Gastrocnemius medialis (tissue), 4 donors: ENCODE measurements at places on chromosomes 2 and 18. TPM values are rescaled to one million over a fixed set of nuclear protein-coding genes. Genes with fewer than 3 reads are reported as not detected.

REG3A gene
- not detected for total RNA-seq

- no peak overlapping the region for H3K4me3 ChIP-seq
- no peaks in the 10 kb centered on the region for H3K36me3 ChIP-seq
- H3K4me1 ChIP-seq, result peaks cover 30% of the 10 kb centered on the region
- no peaks in the 10 kb centered on the region for H3K27me3 ChIP-seq
- DNase-seq, result peak; percentile 74
These were observed 96.5 kb downstream of the ZNF532 start for GRCh38 chr18:58960946-58961722.

- H3K4me1 ChIP-seq, result peaks cover 66% of the 10 kb centered on the region
- no peaks in the 10 kb centered on the region for H3K27me3 ChIP-seq
- H3K4me3 ChIP-seq, result peak overlapping the region; percentile 94
- H3K36me3 ChIP-seq, result no peaks in the 10 kb centered on the region
- peak overlapping the region; percentile 98 for H3K27ac ChIP-seq
These were observed 1.1 kb downstream of the MAP4K3 start for GRCh38 chr2:39435741-39436591.

TEX44 gene
- not detected for total RNA-seq

DNA sequence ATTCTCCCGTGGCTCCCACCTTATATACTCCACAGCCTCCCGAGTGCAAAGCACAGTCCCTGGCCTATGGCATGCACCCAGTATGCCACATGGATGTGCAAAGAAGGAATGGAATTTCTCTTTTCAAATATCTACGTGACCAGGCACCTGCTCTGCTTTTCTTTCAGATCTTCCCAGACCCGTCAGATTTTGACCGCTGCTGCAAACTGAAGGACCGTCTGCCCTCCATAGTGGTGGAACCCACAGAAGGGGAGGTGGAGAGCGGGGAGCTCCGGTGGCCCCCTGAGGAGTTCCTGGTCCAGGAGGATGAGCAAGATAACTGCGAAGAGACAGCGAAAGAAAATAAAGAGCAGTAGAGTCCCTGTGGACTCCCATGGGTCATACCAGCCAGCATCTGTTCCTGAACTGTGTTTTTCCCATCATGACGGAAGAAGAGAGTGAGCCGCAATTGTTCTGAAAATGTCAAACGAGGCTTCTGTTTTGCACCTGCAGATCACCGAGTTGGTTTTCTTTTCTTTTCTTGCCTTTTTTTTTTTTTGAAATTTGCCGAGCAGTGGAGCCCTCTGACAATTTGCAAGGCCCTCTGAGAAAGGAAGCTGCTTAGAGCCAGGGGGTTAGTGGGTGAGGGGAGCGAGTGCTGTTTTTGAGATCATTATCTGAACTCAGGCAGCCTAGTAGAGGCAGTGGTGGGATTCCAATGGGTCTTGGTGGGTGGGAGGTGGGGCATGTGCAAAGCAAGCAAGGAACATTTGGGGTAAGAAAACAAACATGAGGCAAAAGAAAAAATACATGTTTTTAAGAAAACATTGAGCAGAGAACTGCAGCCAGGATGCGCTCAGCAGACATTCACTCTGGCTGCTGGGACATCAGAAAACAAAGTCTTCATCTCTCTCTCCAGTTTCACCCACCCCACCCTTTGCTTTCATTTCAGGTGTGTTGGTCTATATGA, 26.2 kb downstream of the LBH start:
- DNase-seq, result no peak
- no peak overlapping the region for H3K27ac ChIP-seq
- H3K4me1 ChIP-seq, result peaks cover 10% of the 10 kb centered on the region
- no peaks in the 10 kb centered on the region for H3K36me3 ChIP-seq

DNA sequence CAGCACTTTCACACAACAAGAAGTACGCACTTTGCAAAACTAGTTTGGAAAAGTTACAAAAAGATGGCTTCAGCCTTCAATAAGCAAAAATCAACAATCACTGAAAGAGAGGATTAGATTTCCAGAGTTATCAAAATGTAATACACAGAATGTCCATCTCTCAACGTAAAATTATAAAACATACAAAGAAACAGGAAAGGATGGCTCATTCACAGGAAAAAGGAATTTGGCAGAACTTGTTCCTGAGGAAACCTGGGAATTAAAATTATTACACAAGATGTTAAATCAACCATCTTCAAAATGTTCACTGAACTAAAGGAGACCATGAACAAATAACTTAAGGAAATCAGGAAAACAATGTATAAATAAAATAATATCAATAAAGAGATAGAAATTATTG, 8.0 kb downstream of the C2orf92 start:
- H3K36me3 ChIP-seq, result peaks cover 9% of the 10 kb centered on the region
- no peak for DNase-seq
- H3K4me1 ChIP-seq, result no peaks in the 10 kb centered on the region
- no peak overlapping the region for H3K27ac ChIP-seq

AGXT gene
- 3.3 TPM for total RNA-seq

DNA sequence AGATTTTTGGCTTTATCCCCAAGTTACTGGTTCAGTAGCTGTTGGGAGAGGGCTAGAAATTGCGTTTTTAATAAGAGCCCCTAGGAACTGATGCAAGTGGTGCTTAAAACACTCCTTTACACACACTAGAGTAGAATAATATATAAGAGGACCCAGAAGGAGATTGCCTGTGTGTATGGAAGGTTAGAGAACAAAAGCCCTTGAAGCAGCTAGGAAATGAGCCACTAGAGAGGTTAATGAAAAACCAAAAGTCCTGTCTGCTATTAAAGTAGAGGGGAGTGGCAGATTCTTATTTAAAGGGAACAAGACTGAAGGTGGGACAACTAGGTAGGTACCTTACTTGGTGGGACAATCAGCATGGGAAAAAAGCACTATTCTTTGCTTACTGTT, 14.4 kb upstream of the SLC39A10 start:
- no peaks in the 10 kb centered on the region for H3K4me1 ChIP-seq
- DNase-seq, result no peak
- no peak overlapping the region for H3K4me3 ChIP-seq
- H3K27me3 ChIP-seq, result no peaks in the 10 kb centered on the region
- no peak overlapping the region for H3K27ac ChIP-seq

DNA sequence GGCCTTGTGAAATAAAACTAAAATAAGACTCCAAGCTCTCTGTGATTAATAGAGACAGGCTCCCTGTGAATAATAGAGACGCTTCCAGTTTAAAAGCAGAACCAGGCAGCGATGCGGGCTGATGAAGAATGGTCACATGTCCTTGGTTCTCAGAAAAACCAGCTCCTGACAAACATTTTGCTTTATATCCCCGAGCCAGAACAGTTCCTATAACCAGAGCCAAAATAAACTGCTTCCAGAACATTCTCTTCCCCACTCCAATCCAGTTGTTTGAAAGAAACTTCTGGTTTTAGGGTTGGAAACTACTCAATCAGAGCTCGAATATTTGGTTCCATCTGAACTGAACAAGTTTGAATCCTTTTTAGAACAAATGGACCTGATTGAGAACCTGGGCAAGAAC, 213.7 kb downstream of the TSN start:
- H3K36me3 ChIP-seq, result no peaks in the 10 kb centered on the region
- H3K27me3 ChIP-seq, result no peaks in the 10 kb centered on the region
- no peak overlapping the region for H3K4me3 ChIP-seq
- DNase-seq, result peak; percentile 28

GRCh38 chr2:235383272-235383843, 110.5 kb upstream of the AGAP1 start:
- H3K27me3 ChIP-seq, result peaks cover 3% of the 10 kb centered on the region
- no peaks in the 10 kb centered on the region for H3K36me3 ChIP-seq
- no peak for DNase-seq

DNA sequence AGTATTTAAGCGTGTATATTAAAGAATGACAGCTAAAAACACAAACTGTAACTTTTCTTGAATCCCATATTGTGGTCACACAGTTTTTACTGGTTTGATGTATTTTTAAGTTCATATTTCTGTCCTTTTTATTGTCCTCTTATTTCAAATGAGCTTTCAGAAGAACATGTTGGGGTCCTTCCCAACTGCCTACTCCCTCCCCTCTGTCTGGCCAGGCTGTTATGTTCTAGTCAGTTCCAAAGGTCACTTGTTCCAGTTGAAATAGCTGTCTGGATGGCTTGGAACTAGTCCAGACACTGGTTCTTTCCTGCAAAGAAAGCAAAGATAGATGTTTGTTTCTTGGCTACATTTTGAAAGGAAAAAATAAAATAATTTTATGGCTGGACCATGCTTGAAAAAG, 306.9 kb downstream of the GULP1 start:
- no peak for DNase-seq
- H3K27me3 ChIP-seq, result no peaks in the 10 kb centered on the region
- H3K27ac ChIP-seq, result peak overlapping the region; percentile 1
- H3K4me1 ChIP-seq, result peaks cover 4% of the 10 kb centered on the region

- DNase-seq, result no peak
- no peak overlapping the region for H3K4me3 ChIP-seq
- no peaks in the 10 kb centered on the region for H3K27me3 ChIP-seq
- H3K36me3 ChIP-seq, result no peaks in the 10 kb centered on the region
These were observed 136.7 kb downstream of the SH3BP4 start for GRCh38 chr2:235088496-235088921.

GLI2 gene
- total RNA-seq, result 0.27 TPM

DNA sequence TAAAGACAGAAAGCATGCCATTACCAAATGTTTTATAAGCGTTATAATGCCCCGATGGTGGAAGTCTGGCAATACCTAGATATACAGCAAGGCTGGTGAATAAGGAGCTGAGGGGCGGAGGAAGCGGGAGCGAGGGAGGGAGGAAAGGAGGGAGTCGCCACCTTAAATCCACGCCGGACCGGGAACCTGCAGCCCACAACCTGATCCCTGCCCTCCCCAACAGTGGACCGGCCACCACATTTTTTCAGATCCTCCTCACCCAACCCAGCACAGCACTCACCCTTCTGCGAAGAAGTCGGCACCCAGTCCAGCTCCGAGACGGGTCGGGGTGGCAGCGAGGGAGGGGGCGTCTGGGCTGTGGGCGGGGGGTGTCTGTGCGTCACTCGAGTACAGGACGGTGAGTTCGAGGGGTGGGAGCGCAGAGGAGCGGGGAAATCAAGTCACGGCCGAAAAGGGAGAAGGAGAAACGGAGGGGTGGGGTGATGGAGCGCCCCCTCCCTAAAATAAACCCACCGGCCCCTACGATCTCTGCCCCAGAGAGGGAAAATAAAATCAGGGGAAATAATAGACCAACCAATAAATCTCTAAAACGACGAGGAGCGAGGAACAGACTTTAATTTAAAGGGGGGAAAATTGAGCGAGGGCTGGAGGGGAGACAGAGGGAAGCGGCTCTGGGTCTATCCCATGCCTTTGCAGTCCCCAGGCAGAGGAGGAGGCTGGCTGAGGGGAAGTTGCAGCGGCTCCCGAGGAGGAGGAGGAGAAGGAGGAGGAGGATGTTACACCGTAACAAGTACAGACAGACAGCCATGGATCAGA, 96.5 kb upstream of the SERTAD2 start:
- H3K27me3 ChIP-seq, result no peaks in the 10 kb centered on the region
- H3K4me1 ChIP-seq, result peaks cover 18% of the 10 kb centered on the region
- no peaks in the 10 kb centered on the region for H3K36me3 ChIP-seq
- peak overlapping the region; percentile 96 for H3K27ac ChIP-seq
- DNase-seq, result peak; percentile 50
- H3K4me3 ChIP-seq, result peak overlapping the region; percentile 82

- H3K4me3 ChIP-seq, result no peak overlapping the region
- DNase-seq, result no peak
- H3K27me3 ChIP-seq, result no peaks in the 10 kb centered on the region
- H3K27ac ChIP-seq, result no peak overlapping the region
- no peaks in the 10 kb centered on the region for H3K36me3 ChIP-seq
These were observed 41.2 kb downstream of the KYNU start for GRCh38 chr2:142918624-142919023.

DNA sequence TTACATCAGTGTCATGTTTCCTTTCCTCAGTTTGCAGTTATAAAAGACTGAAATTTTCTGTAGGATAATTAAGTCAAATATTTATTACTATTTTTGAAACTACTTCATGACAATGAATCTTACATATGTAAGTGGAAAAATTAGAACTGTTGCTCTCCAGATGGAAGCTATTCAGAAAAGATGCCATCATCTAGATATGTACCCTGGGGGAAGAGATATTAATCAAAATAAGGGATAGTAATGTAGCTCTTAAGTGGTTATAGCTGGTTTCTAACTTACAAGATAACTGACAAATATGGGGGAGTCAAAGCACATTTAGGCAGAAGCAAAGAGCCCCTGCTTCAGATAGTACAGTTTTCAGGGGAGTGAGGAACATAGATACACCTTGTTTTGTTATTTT, 38.1 kb upstream of the PAX3 start:
- H3K4me1 ChIP-seq, result no peaks in the 10 kb centered on the region
- DNase-seq, result no peak
- no peak overlapping the region for H3K4me3 ChIP-seq
- H3K36me3 ChIP-seq, result no peaks in the 10 kb centered on the region

DNA sequence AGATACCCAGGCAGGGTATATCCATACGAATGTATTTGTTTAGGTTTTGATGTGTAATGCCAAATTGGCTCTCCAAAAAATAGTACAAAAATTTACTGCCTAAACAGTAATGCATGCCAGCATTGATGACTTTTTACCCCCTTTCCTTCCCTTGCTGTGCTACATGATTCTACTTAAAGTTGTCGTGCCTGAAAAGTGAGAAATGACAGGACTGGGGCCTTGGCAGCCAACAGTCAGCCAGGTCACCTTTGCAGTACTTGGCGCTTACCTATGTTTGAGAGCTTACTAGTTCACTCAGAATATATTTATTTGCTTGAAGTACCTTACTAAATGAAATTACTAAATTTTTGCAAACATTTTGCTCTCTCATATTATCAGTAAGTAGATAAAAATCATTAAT, 1329.1 kb downstream of the DPP10 start:
- no peak overlapping the region for H3K4me3 ChIP-seq
- H3K36me3 ChIP-seq, result no peaks in the 10 kb centered on the region
- no peak overlapping the region for H3K27ac ChIP-seq
- H3K27me3 ChIP-seq, result no peaks in the 10 kb centered on the region
- no peak for DNase-seq
- H3K4me1 ChIP-seq, result no peaks in the 10 kb centered on the region

- DNase-seq, result no peak
- H3K27me3 ChIP-seq, result no peaks in the 10 kb centered on the region
These were observed 237.2 kb downstream of the TSN start for GRCh38 chr2:121992700-121993099.

GRCh38 chr2:215982465-215982875, 30.9 kb downstream of the MREG start:
- H3K27me3 ChIP-seq, result no peaks in the 10 kb centered on the region
- H3K4me3 ChIP-seq, result no peak overlapping the region
- H3K36me3 ChIP-seq, result no peaks in the 10 kb centered on the region

DNA sequence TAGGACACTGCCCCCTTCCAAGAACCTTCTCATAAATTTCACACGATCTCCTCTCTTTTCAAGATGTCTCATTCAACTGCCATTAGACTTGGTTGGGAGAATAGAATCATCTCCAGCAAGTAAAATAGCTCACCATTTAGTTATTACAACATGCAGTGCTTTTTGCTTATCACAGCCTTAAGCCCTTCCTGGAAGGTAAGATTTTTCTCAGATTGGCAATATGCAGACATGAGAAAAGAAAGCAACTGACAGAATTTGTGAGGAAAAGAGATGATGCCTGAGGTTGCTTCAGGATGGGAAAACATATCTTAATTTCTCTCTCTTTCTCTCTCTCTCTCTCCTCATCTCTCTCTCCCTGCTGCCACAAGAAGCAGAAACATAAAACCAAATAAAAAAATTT, 855.1 kb upstream of the ACVR2A start:
- H3K36me3 ChIP-seq, result no peaks in the 10 kb centered on the region
- H3K4me1 ChIP-seq, result no peaks in the 10 kb centered on the region
- DNase-seq, result no peak
- no peak overlapping the region for H3K27ac ChIP-seq
- no peak overlapping the region for H3K4me3 ChIP-seq
- no peaks in the 10 kb centered on the region for H3K27me3 ChIP-seq

- no peaks in the 10 kb centered on the region for H3K4me1 ChIP-seq
- H3K27me3 ChIP-seq, result no peaks in the 10 kb centered on the region
- DNase-seq, result no peak
- no peak overlapping the region for H3K27ac ChIP-seq
- no peaks in the 10 kb centered on the region for H3K36me3 ChIP-seq
These were observed 124.4 kb downstream of the GRB14 start for GRCh38 chr2:164496881-164497280.

RND3 gene
- 13.7 TPM for total RNA-seq

FECH gene
- total RNA-seq, result 67.0 TPM
